ELF-1 (cell line): ENCODE measurements at places on chromosomes 5 and 9.

GRCh38 chr5:147472664-147473475 lies 37.0 kb downstream of the DPYSL3 start:
- no peak for DNase-seq

GRCh38 chr5:177195307-177195952 lies 61.9 kb downstream of the NSD1 start:
- DNase-seq = no peak

DNA sequence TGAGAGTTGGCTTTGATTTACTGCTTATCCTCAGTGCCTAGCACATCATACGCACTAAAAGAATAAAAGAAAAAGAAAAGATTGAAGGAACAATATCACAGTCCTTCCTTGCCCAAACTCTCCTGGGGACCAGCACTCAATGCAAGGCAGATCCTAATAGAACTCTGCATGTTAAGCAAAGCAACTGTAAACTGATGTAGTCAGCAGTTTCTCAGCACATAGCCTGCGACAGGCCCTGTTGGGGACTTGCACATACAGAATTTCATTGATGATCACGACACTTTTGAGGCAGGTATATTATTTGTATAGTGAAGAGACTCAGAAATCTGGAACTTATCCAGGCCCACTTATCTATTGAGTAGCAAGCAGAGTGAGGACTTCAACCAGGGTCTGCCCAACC lies 15.4 kb downstream of the NIPAL4 start:
- DNase-seq = no peak

DNA sequence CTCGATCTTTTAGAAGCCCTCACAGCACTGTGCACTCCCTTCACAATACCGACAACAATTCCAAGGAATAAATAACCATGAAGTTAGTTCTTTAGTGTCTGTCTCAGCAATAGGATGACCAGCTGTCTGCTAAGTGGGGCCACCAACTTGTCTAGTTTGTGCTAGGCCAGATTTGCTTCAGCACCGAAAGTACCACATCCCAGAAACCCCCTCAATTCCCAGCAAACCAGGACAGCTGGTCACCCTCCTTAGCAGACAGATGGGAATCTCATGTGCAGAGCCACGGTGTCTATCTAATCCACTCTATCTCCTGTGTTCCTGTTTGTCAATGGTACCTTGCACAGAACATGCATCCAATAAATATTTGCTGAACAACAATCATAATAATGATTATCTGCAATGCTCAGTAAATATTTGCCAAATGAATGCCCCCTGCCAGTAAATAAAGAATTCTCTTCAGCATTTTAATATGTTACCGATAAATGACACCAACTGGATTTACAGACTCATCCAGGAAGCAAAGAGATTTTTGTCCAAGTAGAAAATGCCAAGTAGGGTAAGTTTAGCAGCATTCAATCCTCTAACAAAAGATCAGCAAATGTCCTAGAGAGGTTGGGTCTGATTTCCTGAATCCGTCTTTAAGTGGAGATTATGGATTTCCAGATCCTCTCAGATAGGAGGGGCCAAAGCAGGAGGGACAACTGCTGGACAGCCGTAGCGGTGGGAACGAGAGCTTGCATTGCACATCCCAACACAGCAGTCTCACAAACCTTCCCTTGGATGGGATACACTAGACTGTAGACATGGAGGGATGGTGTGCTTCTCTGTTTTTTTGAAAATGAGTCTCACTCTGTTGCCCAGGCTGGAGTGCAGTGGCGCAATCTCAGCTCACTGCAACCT lies 51.9 kb upstream of the ANKRD33B start:
- no peak for DNase-seq

- DNase-seq = no peak
These were observed 8.8 kb upstream of the NSMF start for GRCh38 chr9:137467896-137468295.

- no peak for DNase-seq
These were observed 434.6 kb downstream of the TAF11L14 start for GRCh38 chr5:18068826-18069225.

DNA sequence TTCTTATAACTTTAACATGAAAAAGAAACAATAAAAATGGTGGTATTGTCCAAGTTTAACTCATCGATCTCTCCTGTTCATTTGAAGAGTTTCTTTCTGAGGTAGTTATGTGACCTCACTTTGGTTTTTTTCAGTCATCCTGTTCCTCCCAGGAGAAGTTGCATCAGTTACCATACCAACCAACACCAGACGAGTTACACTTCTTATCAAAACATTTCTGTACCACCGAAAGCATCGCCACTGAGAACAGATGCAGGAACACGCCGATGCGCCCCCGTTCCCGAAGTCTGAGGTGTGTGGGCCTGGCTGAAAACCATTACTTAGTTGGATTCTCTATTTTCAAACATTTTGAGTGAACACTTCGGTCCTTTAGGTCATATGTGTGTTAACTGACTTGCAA lies 96.3 kb downstream of the CD180 start:
- DNase-seq = no peak

GRCh38 chr5:150574818-150575547 lies 65.5 kb upstream of the SYNPO start:
- no peak for DNase-seq

GRCh38 chr9:97314503-97314902 lies 7.0 kb downstream of the CCDC180 start:
- no peak for DNase-seq

DNA sequence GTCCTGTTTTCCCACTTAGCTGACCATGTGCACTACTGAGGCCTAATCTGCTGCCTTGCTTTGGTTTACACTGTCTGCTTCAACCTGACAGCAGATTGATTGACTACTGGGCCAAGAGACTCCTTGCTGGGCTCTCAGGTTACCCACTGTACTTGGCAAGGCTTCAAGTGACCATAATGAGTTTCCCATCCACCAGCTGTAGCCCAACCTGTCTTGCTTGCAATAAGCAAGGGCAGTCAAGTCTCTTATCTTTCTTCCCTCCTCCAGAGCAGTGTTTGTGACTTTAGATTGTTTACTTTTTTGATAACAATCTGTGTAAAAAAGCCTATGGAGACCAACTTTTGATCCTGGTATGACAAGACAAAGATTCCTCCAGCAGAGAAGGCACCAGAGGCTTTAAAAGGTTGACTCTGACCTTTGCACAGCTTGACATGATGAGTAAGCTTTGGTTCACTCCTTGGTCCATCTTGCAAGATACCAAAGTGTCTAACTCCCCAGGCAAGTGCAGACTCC lies 912.3 kb upstream of the SEMA6A start:
- DNase-seq = peak; percentile 39

GRCh38 chr9:35114840-35115628 lies 628 bp downstream of the ATOSB start:
- DNase-seq = peak; percentile 65

DNA sequence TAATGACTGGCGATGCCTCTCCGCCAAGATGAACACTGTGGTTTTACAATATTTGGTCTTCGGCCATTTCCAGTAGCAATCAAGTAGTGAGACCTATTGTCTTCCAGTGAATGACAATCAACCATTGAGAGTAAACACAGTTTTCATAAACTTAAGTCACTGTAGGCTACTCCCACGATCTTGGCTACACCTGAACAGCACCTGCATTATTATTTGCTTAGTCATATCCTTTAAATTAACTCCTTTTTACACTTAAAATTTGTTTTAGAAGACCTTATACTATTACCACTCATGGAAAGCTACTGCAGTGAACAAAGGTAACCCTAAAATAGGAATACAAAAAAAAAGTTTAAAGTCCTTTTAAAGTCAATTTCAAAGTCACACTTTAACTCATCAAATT lies 58.2 kb downstream of the ZNF354C start:
- no peak for DNase-seq

DNA sequence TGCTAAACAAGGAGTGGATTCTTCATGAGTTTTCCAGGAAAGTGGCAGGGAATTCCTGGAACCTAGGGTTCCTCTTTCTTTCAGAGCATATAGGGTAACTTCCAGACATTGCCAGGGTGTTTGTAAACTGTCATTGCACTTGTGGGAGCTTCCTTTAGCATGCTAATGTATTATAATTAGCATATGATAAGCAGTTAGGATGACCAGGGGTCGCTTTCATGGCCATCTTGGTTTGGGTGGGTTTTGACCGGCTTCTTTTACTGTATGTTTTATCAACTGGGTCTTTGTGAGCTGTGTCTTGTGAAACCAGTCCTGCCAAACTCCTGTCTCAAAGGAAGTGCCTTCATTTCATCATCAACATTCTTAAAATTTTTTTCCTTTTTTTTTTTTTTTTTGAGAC lies 11.9 kb upstream of the MELK start:
- DNase-seq = peak; percentile 68

GRCh38 chr9:70933321-70933720 lies 188.1 kb downstream of the TRPM3 start:
- no peak for DNase-seq

GRCh38 chr5:74192606-74193299 lies 447.8 kb downstream of the ENC1 start:
- no peak for DNase-seq

- peak; percentile 42 for DNase-seq
These were observed 60.2 kb downstream of the OSTF1 start for GRCh38 chr9:75148561-75148960.

GRCh38 chr9:124708633-124709291 lies 62.3 kb downstream of the NR6A1 start:
- DNase-seq = peak; percentile 59

GRCh38 chr5:36369219-36369690 lies 67.6 kb upstream of the RANBP3L start:
- DNase-seq = no peak

DNA sequence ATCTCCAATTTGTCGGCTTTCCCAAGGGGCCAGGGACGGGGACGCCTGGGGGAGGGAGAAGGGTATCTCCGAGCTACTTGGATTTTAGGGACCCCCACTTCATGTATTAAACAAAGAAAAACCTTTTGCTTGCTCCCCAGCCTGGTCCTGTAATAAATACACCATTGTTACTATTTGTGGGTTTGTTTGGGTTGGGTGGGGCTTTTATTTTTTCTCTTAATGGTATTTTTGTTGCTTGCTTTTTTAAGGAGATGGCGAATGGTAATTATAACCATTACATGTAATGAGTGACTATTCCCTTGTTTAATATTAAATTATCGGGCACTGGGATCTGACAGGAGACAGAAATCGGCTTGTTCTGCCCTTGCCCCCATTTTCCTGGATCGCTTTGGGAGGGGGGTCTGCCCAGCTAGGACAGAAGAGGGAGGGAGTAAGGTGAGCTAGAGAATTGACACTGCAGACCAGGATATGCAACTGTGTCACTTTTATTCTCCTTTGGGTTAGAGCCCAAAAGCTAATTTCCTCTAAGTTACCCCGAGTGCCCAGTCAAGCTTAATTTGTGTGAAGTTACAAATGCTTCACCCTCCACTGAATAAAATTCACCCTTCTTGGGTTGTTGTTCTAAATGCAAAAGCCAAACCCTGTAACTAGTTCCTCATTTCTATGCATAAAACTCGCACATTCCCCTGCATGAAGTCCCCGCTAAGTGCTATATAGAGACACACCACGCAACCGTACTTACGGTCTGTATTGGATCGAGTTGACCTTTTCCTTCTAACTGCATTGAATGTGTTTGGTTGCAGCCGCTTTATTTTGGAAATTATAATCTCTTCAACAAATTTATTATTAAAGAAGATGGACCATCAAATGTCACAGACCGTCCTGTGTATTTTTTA lies 1.6 kb upstream of the ZNF608 start:
- DNase-seq = no peak

- DNase-seq = no peak
These were observed 85.1 kb downstream of the FGF1 start for GRCh38 chr5:142600611-142601358.

DNA sequence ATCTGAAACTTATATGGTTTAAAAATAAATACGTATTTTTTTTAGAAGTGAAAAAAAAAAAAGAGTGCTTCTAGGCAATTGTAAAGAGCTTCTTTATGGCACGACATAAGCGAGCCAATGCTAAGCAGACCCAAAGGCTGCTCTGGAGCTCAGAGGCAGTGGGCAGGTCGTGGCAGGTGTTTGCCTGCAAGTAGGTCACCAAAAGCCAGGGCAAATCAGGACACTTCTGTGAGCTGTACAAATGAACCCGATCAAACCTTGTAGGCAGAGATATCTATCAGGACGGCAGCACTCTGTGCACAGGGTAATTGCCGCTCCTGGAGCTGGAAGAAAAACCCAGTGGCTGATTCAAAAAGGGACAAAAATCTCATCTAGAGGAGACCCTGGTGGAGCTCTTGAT lies 75.9 kb downstream of the IRX2 start:
- DNase-seq = no peak

DNA sequence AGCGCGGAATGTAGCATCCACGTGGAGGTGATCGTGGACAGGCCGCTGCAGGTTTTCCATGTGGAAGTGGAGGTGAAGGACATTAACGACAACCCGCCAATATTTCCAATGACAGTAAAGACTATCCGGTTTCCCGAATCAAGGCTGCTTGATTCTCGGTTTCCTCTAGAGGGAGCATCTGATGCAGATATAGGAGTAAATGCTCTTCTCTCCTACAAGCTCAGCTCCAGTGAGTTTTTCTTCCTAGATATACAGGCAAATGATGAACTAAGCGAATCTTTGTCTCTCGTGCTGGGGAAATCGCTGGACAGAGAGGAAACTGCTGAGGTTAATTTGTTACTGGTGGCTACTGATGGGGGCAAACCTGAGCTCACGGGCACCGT lies 598 bp downstream of the PCDHA2 start:
- peak; percentile 18 for DNase-seq

GRCh38 chr5:135829681-135830383 lies 4.6 kb upstream of the SLC25A48 start:
- DNase-seq = peak; percentile 85

DNA sequence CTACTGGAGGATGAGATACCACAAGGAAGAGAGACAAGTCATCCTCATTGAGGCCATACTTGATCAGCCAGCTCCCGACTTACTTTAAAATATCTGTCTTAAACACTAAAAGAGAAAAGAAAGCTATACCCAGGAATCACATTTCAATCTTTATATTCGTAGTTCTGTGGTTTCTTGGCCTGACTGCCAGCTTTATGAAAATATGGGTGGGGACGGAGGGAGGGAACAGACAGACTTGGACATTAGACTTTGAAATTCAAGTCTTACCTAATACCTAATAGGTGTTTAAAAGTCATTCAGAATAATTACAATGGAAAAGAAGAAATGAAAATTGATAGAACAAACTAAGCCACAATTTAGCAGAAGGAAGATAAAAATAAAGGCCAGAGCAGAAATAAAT lies 604.8 kb upstream of the RORB start:
- no peak for DNase-seq

DNA sequence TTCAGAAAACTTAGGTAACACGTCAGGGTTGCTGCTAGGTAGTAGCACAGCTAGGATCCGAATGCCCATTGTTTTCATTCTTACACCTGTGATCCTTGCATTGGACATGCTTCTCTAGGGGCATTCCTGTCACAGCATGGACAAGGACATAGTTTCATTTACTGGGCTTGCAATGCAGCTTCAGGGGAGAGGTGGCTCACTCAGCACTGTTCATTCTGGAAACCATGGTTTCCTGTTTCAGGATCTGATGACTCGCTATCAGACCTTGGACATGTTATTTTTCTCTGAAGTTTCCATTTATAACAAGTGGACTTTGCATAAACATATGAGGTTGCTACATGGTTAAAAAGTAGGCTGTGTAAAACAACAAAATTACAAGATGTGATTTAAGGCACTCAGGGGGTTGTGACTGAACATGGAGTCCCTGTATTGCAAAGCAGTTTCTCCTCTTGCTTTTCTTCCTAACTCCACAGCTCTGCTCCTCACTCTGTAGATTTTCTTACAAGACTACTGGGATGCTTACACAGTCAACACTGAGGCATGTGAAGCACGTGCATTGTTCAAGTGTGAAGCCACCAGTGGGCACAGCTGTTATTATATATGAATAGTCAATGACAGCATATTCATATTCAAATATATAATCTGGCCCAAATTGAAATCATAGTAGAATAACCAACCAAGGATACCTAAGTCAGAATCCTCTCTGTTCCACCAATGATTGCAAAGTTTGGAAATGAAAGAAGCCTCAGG lies 66.1 kb upstream of the STK32A start:
- DNase-seq = no peak
